ENCODE measurements at places on chromosomes 7 and 10.

- no peak for DNase-seq
Measured at GRCh38 chr7:37363536-37364491, 84.8 kb downstream of the ELMO1 start.

GRCh38 chr7:36217961-36218284 is 64.9 kb downstream of the EEPD1 start:
- DNase-seq = no peak

GRCh38 chr7:24713039-24713793 is 44.0 kb downstream of the GSDME start:
- no peak for DNase-seq

DNA sequence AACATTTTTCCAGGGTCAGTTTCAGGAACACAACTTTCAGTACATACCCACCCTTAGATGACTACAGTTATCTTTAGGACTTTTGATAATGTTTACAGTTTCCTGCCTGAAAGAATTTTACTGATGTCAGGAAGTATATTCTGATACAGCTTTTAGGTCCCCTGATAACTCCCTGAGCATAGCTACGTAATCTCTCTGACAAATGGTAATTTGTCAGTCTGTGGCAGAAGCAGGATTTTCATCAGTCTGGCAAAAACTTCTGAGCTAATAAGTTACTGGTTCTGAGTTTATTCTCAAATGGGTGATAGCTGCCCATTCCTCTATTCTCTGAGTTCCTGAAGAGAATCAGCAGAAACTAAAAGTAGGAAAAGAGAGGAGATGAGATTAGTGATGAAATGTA is 270.1 kb upstream of the MTPN start:
- no peak for DNase-seq

- DNase-seq = no peak
Measured at GRCh38 chr10:123562387-123562786, 103.8 kb upstream of the GPR26 start.

GRCh38 chr10:67575532-67575931 is 120.5 kb downstream of the CTNNA3 start:
- no peak for DNase-seq

DNA sequence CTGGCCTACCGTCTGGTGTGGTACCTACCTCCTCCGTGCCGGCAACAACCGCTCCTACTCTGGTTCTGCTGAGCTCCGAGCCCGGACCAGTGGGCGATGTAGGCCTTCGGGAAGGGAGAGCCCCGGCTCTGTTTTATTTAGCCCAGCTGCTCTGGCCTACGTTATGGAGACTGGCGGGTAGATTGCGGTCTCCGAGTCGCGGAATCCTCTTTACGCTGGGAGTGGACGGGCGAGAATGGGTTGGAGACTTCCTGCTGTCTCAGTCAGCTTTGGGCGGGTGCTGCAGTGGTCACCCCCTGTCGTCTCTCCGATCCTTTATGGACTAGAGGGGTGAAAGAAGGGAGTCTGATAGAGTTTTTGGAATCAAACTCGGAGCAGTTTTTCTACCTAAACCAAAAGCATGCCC is 406 bp downstream of the CBLL1 start:
- no peak for DNase-seq

DNA sequence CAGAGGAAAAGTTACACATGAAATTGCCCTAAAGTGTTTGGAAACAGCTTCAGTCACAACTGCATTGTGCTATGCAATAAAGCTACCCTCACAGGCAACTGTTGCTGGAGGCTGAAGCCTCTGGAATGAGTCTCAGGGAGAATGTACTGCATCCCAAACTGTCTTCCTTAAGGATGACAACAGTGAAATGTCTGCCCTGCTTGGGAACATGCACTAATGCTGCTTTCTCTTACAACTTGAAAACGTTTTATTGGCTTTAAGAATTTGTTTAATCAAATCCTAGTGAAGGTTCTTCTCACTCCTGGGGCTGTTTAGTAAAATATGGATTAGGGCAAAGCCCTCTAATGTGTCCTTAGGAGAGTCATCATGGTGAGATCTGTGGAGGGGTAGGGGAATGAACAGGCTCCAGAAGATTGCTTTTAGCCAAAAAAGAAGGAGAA is 215.4 kb downstream of the TWIST1 start:
- no peak for DNase-seq

GRCh38 chr7:71193099-71193810 is 61.3 kb downstream of the GALNT17 start:
- no peak for DNase-seq

DNA sequence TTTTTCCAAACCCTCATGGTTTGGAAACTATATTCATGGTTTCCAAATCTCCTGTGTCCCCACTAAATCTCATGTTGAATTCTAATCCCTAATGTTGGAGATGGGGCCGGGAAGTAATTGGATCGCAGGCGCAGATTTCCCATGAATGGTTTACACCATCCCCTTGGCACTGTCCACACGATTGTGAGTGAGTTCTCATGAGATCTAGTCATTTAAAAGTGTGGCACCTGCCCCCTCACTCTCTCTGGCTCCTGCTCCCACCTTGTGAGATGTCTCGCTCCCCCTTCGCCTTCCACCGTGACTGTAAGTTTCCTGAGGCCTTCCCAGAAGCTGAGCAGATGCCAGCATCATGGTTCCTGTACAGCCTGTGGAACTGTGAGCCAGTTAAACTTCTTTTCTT is 3.3 kb upstream of the MTPAP start:
- no peak for DNase-seq

GRCh38 chr7:154767142-154767541 is 235.8 kb downstream of the PAXIP1 start:
- DNase-seq = no peak

DNA sequence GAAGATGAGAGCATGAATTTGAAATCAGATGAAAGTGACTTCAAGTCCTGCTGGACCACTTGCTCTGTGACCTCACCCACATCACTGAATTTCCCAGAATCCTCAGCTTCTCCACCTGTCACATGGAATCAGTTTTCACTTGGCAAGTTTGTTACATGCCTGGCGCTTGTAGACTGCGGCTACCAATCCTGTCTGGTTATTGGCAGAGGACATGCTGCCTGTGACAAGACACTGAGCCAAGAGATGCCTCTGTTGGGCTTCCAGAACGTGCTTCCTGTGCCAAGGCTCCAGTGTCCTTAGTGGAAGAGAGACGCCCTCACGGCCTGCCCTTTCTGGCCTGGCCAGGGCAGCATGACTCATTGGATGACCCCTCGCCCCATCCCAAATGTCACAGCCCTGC is 4.4 kb upstream of the MYL10 start:
- DNase-seq = no peak

- DNase-seq = no peak
Measured at GRCh38 chr7:157500171-157500960, 163.6 kb downstream of the DNAJB6 start.

GRCh38 chr7:150978126-150978789 is at the start of gene KCNH2:
Gene KCNH2 (minus strand): TSS chr7:150978321. CDS start chr7:150977913, 408 bp downstream.
- peak; percentile 39 for DNase-seq

DNA sequence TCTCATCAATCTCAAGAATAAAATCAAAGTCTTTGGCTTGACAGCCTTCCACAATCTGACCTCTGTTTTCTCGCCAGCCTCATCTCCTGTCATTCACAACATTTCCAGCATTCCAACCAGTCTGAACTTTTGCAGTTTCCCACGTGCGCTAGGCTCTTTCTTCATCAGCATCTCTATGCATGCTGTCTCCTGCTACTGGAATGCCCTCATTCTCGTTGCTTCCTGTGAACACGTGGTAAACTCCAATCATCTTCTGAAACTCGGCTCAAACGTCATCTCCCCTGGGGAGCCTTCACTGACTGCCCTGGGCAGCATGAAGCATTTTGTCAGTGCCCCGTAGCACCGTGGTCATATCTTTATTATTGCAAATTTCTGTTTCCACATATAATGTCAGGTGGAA is 12.2 kb upstream of the RSBN1L start:
- DNase-seq = no peak

DNA sequence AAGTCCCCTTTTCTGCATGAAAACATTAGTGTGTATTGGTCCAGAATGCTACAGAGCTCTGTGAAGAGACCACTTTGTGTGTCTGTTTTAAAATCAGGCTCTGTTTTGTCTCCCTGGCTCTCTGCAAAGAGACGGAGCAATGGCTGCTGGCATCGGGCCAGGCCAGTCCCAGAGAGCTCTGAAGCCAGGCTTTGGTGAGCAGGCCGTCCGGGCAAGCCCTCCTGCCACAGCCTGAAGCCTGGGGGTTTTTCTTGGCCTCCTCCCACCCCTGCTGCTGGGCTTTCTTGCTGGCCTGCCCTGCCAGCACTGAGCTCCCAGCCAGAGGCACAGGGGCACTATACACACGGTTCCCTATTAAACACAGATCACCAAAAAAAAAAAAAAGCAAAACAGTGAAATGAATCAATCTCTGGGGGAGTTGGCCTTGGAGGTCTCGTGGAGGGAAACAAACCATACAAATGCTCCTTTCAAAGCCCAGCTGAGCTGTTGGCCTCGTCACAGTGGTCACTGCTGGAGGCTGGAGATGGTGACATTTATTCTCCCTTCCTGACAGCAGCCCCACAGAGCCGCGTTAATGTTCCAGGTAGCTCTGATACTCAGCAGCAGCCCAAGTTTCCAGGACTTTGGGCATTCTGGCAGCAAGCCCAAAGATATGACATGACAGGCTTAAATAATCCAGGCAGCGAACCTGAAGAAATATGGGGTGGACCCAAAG is 237.2 kb downstream of the TCF7L2 start:
- DNase-seq = no peak

DNA sequence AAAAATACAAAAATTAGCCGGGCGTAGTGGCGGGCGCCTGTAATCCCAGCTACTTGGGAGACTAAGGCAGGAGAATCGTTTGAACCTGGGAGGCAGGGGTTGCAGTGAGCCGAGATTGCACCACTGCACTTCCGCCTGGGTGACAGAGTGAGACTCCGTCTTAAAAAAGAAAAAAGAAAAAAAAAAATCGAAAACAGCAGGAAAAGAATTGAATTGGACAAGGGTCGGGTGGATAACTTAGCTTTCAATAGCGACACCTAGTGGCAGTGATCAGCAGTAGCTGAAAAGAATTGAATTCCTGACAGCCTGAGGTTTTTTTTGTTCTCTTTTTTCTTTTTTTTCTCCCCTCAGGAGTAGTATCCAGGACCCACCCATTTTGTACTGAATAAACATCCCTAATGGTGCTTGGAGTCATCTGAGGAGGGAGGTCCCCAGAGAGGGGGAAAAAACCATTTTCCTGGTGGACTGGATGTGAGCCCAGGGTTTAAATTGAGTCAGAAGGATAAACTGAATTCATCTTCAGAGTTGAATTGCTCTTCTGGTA is 55.1 kb downstream of the CYCS start:
- no peak for DNase-seq

- DNase-seq = no peak
Measured at GRCh38 chr7:87479951-87480350, 4.5 kb upstream of the ABCB4 start.

DNA sequence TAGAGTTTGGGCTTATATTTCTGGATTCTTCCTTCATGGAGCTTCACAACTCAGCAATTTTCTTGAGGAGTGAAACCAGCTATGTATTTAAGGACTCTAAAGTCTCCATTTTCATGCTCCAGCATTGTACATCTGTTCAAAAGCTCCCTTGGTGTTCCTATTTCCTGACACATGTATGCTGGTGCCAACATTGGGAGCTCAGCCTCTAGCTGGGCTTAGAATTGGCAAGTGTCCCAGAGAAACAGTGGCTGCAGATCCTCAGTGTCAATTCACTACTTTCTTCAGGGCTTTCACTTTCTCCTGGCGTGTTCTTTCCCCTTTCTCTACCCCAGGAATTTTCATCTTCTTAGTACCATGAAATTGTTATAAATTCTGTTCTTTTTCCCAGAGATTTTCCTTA is 103.1 kb downstream of the ZNF467 start:
- no peak for DNase-seq

- no peak for DNase-seq
Measured at GRCh38 chr10:58404001-58404400, 18.8 kb downstream of the TFAM start.

- no peak for DNase-seq
Measured at GRCh38 chr10:114420811-114421485, 16.6 kb upstream of the AFAP1L2 start.

GRCh38 chr10:15420858-15421257 is 49.8 kb upstream of the FAM171A1 start:
- DNase-seq = no peak

DNA sequence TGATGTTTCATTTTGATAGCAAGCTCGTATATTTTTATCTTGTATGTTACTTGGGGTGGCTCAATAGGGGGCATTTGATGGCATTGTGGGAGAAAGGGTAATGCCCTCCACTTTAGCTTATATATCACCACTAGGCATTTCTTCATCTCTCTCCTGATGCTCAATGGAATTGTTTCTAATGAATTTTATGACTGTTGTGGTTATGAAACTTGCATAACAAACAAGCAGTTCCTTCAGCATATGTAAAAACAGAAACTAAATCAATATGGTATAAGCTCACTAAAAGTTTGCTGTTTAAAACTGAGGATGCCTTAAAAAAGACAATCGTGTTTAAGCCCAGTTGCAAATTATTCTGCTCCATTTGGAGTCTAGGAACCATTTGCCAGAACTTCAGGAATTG is 75.5 kb downstream of the CDK14 start:
- DNase-seq = no peak

- DNase-seq = no peak
Measured at GRCh38 chr7:15795393-15795792, 108.9 kb upstream of the MEOX2 start.

- no peak for DNase-seq
Measured at GRCh38 chr10:108782411-108782810, 1140.9 kb downstream of the XPNPEP1 start.

DNA sequence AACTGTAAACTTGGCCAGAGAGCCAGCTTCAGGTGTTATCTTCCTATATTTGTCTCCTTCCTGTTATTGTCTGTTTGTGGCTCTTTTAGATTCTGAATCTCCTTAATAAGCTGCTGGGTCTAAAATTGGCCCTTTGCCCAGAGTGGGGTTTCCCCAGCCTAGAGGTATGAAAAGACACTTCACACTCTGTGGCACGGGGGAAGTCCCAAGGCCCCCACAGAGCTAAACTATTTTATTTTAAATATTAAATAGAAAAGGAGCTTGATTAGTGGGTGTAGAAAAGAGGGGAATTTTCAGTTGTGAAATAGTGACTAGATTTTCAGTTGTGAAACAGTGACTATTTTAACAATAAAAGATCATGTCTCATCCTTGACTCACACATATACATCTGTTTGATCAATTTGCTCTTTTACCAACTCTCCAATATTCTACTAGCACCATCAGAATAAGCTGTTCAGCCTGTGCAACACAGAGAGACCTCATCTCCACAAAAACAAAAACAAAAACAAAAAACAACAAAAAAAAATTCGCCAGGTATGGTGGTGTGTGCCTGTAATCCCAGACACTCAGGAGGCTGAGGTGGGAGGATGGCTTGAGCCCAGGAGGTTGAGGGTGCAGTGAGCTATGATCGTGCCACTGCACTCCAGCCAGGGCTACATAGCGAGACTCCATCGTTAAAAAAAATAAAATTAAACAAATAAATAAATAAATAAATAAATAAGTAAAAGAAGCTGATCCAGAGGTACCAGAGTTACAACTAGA is 24.9 kb upstream of the ADO start:
- peak; percentile 71 for DNase-seq

- no peak for DNase-seq
Measured at GRCh38 chr10:105102977-105103376, 461.9 kb downstream of the SORCS3 start.

- DNase-seq = peak; percentile 35
Measured at GRCh38 chr7:100483722-100484672, at the start of gene NYAP1. Gene NYAP1 (plus strand): TSS chr7:100483927. CDS start chr7:100485312, 1,385 bp downstream.

GRCh38 chr10:66362522-66362921 is 563.3 kb upstream of the LRRTM3 start:
- no peak for DNase-seq

- no peak for DNase-seq
Measured at GRCh38 chr7:20284771-20285143, 45.9 kb upstream of the ITGB8 start.

GRCh38 chr10:102785818-102786217 is 42.1 kb downstream of the WBP1L start:
- no peak for DNase-seq

- DNase-seq = no peak
Measured at GRCh38 chr10:5453749-5454489, 41.6 kb downstream of the NET1 start.
